ENCODE measurements at places on chromosomes 16 and 17. TPM values are rescaled to one million over a fixed set of nuclear protein-coding genes. Genes with fewer than 3 reads are reported as not detected.

Gene ACSM3
- total RNA-seq: 0.35 TPM

Gene MON1B
- total RNA-seq: 44.1 TPM

Gene MMP2
- total RNA-seq: 48.3 TPM

Gene KRTAP4-8
- not detected for total RNA-seq

Gene RFWD3
- total RNA-seq: 138 TPM

Gene UTS2R
- 0.52 TPM for total RNA-seq

Gene CSH2
- not detected for total RNA-seq

Gene C16orf89
- not detected for total RNA-seq

- no peaks in the 10 kb centered on the region for H3K36me3 ChIP-seq
- H3K27me3 ChIP-seq: no peaks in the 10 kb centered on the region
- no peak overlapping the region for H3K27ac ChIP-seq
Measured at GRCh38 chr16:27174007-27174406, 29.3 kb upstream of the KDM8 start.

- no peaks in the 10 kb centered on the region for H3K36me3 ChIP-seq
- no peak overlapping the region for H3K27ac ChIP-seq
- H3K27me3 ChIP-seq: no peaks in the 10 kb centered on the region
- H3K4me1 ChIP-seq: peaks cover 12% of the 10 kb centered on the region
- no peak for DNase-seq
Measured at GRCh38 chr16:86640265-86640843, 62.0 kb downstream of the FOXL1 start.

DNA sequence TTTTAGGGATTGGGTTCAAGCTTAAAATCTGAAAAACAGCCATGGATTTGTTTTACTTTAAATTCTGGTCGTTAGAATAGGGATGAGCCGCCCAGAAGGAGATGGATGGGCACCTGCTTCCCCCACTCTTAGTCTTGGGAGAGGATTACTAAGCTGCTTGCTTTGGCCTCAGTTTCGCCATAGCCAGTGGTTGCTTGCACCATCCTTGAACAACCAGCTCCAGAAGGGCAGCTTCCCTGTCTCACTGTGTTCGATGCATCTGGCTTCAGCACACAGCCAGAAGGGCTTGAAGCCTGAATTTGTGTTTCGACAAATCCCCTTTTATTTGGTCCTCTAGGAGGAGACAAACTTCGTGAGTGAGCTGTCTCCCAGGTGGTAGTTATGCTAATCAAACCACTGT is 7.1 kb downstream of the CYB5D2 start:
- H3K36me3 ChIP-seq: no peaks in the 10 kb centered on the region
- no peaks in the 10 kb centered on the region for H3K27me3 ChIP-seq
- no peak overlapping the region for H3K4me3 ChIP-seq
- no peak for DNase-seq

DNA sequence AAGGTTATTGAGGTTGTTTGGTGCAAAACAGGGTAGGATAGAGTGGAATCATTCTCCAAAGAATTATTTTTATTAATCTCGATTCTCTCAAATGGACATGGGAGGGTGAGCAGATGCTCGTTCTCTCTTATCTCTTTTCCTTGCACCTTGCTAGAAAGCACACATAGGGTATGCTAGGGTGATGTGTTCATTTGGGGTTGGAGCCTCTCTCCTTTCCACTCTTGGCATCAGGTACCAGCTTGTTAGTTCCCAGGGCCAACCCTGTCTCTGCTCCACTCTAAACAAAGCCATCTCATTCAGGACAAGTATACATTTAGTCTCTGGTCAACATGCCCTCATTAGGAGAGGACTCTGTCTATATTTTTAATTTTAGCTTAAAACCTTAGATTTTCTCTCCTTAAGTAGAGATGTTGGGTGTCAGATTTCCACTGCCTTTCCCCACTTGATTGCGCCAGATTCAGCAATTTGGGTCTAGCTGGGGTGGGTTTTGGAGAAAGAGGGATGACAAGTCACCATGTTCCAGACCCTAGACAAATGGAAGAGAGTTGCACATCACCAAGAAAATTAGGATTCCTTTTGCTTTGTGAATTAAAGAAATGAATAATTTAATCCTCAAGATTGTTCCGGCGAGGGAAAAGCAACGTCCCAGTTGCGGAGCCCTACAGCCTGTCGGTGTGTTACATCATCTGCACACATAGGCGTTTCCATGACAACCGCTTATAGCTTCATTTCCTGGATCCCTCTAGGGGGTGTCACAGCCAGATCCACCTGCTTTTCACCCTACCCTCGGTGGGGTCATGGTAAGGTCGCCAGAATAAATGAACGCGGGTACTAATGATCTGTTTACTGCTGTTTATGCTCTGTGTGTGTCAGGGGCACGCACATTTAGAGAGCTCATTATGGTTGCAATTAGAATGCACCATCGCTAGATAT is 41.6 kb downstream of the SNX11 start:
- H3K27me3 ChIP-seq: no peaks in the 10 kb centered on the region
- H3K4me3 ChIP-seq: peak overlapping the region; percentile 1
- peak overlapping the region; percentile 27 for H3K27ac ChIP-seq
- no peaks in the 10 kb centered on the region for H3K36me3 ChIP-seq
- H3K4me1 ChIP-seq: peaks cover 47% of the 10 kb centered on the region

GRCh38 chr17:40986920-40987319 is 2.8 kb upstream of the KRT40 start:
- no peaks in the 10 kb centered on the region for H3K36me3 ChIP-seq
- H3K4me3 ChIP-seq: no peak overlapping the region
- DNase-seq: peak; percentile 43
- peaks cover 7% of the 10 kb centered on the region for H3K4me1 ChIP-seq

- H3K27me3 ChIP-seq: peaks cover 17% of the 10 kb centered on the region
- no peak for DNase-seq
- H3K4me3 ChIP-seq: no peak overlapping the region
- no peaks in the 10 kb centered on the region for H3K36me3 ChIP-seq
Measured at GRCh38 chr16:76059186-76059585, 218.0 kb upstream of the CNTNAP4 start.

GRCh38 chr16:57038166-57038565 is 48.8 kb downstream of the NLRC5 start:
- no peaks in the 10 kb centered on the region for H3K27me3 ChIP-seq
- H3K27ac ChIP-seq: no peak overlapping the region
- no peak for DNase-seq
- no peaks in the 10 kb centered on the region for H3K36me3 ChIP-seq
- no peaks in the 10 kb centered on the region for H3K4me1 ChIP-seq

- H3K27ac ChIP-seq: peak within 1 kb of the TSS; percentile 74
- no peaks in the 10 kb centered on the region for H3K27me3 ChIP-seq
- H3K4me3 ChIP-seq: peak within 1 kb of the TSS; percentile 95
- peak; percentile 93 for DNase-seq
Measured at GRCh38 chr16:68538880-68539701, at the start of gene ZFP90. ZFP90 (plus strand) TSS chr16:68539291; CDS start chr16:68539793, 502 bp downstream.

All from A673 (cell line).